ENCODE measurements at places on chromosomes 12 and 14.
A peak's percentile ranks its signal among the peaks of the same experiment; 100 is the strongest.

- H3K4me3 ChIP-seq = no peak overlapping the region
- no peaks in the 10 kb centered on the region for H3K36me3 ChIP-seq
- no peak overlapping the region for H3K27ac ChIP-seq
- no peak for DNase-seq
- H3K27me3 ChIP-seq = peaks cover 11% of the 10 kb centered on the region
Measured at GRCh38 chr14:65803885-65804284, 391.4 kb downstream of the FUT8 start.

GRCh38 chr14:87049950-87050349, 943.0 kb downstream of the GALC start:
- H3K27ac ChIP-seq = no peak overlapping the region
- H3K4me3 ChIP-seq = no peak overlapping the region
- no peak for DNase-seq
- no peaks in the 10 kb centered on the region for H3K27me3 ChIP-seq

- no peak for DNase-seq
- H3K36me3 ChIP-seq = no peaks in the 10 kb centered on the region
- H3K4me1 ChIP-seq = no peaks in the 10 kb centered on the region
- no peaks in the 10 kb centered on the region for H3K27me3 ChIP-seq
Measured at GRCh38 chr12:108363165-108363564, 24.1 kb upstream of the CMKLR1 start.

DNA sequence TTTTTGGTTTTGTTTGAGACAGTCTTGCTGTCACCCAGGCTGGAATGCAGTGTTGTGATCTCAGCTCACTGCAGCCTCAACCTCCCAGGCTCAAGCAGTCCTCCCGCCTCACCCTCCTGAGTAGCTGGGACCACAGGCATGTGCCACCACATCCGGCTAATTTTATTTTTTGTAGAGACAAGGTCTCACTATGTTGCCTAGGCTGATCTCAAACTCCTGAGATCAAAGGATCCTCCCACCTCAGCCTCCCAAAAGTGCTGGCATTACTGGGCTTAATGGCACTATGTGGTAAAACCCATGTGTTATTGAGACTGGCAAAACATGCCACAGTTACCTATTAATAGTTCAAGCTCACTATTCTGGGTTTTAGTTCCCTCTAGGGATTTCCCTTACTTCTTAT, 51.2 kb upstream of the KCNH3 start:
- no peaks in the 10 kb centered on the region for H3K27me3 ChIP-seq
- no peaks in the 10 kb centered on the region for H3K4me1 ChIP-seq
- peaks cover 3% of the 10 kb centered on the region for H3K36me3 ChIP-seq
- DNase-seq = no peak
- H3K4me3 ChIP-seq = no peak overlapping the region

DNA sequence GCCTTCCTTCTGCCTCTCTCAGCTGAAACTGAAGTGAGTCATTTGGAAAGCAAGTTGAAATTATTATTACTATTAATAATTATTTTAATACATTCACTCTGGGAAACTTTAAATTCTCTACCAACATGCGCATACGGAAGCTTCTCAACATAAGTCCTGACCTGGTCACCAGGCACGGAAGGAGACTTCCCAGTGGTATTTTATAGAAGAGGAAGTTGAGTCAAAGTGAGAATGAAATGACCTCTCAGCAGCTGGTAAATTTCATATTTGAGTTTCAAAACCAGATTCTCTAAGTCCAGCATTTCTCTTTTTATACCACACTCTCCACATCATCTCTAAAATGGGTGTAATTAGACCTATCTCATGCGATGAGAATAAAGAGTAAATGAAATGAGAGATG, 747.4 kb downstream of the VRK1 start:
- no peaks in the 10 kb centered on the region for H3K36me3 ChIP-seq
- no peak for DNase-seq
- no peaks in the 10 kb centered on the region for H3K27me3 ChIP-seq
- peaks cover 19% of the 10 kb centered on the region for H3K4me1 ChIP-seq
- no peak overlapping the region for H3K4me3 ChIP-seq
- H3K27ac ChIP-seq = no peak overlapping the region

DNA sequence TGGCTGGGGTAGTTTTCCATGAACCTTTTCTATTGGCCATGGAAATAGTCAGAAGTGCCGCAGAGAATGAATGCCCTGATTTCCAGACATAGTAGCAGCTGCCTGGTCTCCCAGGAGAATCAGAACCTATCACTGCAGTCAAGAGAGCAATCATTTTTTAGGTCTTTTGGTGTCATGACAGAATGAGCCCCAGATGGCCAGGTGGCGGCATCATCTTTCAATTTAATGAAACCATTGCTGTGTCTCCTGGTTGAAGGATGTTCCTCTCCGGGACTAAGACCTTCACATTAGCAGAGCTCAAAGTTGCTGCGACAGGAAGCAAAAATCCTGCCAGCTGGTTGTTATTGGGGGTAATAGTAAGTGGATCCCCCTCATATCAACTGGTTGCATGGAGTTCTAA, 18.8 kb downstream of the TNFAIP2 start:
- H3K27ac ChIP-seq = no peak overlapping the region
- no peaks in the 10 kb centered on the region for H3K36me3 ChIP-seq
- peaks cover 4% of the 10 kb centered on the region for H3K4me1 ChIP-seq
- H3K4me3 ChIP-seq = no peak overlapping the region
- peaks cover 7% of the 10 kb centered on the region for H3K27me3 ChIP-seq

DNA sequence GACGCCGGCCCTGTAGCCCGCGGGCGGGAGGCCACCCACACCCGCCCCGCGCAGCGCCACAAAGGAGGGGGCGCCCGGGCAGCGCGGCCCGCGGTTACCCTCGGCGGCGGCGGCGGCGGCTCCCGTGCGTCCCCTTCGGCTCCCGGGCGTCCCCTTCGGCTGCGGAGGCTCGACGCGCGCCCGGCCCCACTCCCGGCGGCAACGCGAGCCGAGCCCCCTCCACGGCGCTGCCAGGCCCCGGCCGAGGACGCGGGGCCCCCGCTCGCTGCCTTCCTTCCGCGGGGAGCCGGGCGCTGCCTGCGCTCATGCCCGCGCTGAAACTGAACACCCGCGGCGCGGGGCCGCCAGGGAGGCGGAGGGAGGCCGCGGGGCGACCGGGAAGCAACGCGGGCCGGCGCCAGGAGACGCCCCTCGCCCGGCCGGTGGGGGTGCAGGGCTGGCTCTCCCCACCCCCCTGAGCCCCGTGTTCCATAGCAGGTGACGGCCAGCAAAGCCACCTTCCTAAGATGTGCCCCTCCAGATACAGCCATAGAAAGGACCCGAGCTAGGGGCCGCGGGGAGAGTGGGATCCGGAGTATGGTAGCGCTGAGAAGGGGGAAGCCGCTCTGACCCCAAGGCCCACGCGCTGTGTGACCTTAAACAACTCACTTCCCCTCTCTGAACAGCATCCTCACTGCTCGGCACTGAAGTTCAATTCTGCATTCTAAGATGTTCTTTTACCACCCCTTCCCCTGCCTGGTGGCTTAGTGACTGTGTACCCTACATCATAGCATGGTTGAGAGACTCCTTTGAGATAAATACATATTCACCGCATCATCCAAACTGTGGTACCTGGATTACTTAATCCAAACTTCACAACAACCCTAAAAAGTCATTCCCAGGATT, 42.8 kb downstream of the KDM2B start:
- H3K4me1 ChIP-seq = peaks cover 37% of the 10 kb centered on the region
- H3K36me3 ChIP-seq = peaks cover 10% of the 10 kb centered on the region
- H3K27ac ChIP-seq = peak overlapping the region; percentile 79
- H3K4me3 ChIP-seq = peak overlapping the region; percentile 88
- H3K27me3 ChIP-seq = peaks cover 4% of the 10 kb centered on the region

GRCh38 chr12:6553051-6553868, 2.6 kb downstream of the IFFO1 start:
- DNase-seq = no peak
- H3K4me1 ChIP-seq = peaks cover 36% of the 10 kb centered on the region
- peak overlapping the region; percentile 64 for H3K4me3 ChIP-seq

- H3K36me3 ChIP-seq = peaks cover 45% of the 10 kb centered on the region
- no peaks in the 10 kb centered on the region for H3K4me1 ChIP-seq
- H3K27me3 ChIP-seq = no peaks in the 10 kb centered on the region
- H3K27ac ChIP-seq = no peak overlapping the region
- no peak for DNase-seq
Measured at GRCh38 chr14:102891556-102891955, 30.9 kb upstream of the AMN start.

GRCh38 chr12:101608301-101609133, 13.7 kb downstream of the MYBPC1 start:
- no peaks in the 10 kb centered on the region for H3K27me3 ChIP-seq
- no peaks in the 10 kb centered on the region for H3K36me3 ChIP-seq
- no peak overlapping the region for H3K27ac ChIP-seq
- no peaks in the 10 kb centered on the region for H3K4me1 ChIP-seq
- DNase-seq = no peak

DNA sequence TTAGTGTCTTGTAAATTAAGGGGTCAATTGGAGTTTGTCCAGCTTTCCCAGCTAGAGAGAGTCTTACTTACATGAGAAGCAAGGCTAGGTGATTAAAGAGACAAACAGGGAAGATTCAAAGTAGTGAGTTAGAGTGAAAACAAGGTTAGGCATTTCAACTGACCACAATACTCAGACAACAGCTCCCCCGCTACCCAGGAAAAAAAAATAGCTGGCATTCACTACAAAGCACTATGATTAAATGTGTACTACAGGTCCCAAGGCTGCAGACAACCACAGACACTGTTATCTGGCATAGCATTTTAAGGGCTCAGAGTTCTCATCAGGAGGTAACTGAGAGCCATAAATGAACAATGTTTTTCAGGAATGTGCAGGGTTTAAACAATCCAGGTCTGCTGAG, 680.9 kb downstream of the TMEM121 start:
- no peak for DNase-seq
- no peaks in the 10 kb centered on the region for H3K4me1 ChIP-seq
- no peak overlapping the region for H3K27ac ChIP-seq
- no peaks in the 10 kb centered on the region for H3K36me3 ChIP-seq
- H3K4me3 ChIP-seq = no peak overlapping the region

DNA sequence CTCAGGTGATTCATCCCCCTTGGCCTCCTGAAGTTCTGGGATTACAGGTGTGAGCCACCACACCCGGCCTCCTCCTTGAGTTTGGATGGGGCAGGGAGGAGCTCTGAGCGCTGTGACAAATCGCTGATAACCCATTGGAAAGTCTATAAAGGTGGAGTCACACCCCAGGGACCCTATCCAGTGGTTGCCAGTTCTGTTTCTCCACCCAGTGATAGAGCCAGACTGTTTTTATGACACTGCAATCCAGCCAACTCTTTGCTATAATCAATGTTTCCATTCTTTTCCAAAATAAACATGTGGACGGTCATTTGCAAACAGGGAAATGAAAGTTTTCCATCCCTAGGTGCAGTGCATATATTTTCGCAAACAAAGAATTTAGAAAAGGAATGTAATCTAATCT, 142.0 kb upstream of the PELI2 start:
- H3K4me3 ChIP-seq = no peak overlapping the region
- H3K27ac ChIP-seq = no peak overlapping the region
- H3K27me3 ChIP-seq = peaks cover 4% of the 10 kb centered on the region

DNA sequence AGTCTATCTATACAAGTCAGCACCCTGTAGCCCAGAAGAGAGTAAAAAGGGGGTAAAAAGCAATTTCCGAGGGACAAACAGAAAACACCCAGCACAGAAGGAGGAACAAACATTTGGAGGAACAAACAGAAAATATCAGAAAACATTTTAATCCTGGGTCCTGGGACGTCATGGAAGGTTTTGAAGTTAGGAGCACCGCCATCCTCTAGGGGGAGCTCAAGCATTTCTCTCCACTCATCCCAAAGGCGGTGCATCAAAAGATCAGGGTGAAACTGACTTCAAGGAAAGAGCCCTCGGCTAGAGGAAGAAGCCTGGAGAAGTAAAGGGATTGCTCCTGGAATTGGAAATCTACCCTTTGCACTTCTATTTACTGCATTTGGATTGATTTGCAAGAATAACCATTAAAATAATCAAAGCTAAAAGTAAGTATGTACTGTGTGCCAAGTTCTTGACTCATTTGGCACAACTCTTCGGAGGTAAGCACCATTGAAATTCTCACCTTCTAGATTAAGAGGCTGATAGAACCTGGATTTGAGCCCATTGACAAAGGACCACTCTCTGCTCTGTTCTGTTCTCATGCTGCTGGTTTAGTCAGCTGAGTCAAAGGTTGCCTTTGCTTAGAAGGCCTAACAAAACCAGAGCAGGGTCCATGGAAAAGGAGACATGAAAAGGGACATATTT, 17.2 kb upstream of the POC1B start:
- H3K36me3 ChIP-seq = no peaks in the 10 kb centered on the region
- DNase-seq = peak; percentile 43
- no peaks in the 10 kb centered on the region for H3K27me3 ChIP-seq
- H3K27ac ChIP-seq = no peak overlapping the region

DNA sequence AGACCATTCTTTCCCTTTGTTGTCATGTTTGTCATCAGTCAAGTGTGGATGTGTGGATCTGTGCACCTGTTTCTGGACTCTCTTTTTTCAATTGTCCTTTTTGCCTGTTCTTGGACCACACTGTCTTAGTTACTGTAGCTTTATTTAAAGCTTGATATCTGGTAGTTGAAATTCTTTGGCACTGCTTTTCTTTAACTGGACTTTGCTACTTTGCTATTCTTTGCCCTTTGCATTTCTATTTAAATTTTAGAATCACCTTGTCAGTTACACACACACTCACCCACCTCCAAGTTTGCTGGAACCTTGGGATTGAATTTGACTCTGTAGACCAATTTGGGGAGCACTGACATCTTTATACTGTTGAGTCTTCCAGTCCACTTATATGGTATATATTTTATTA, 61.5 kb downstream of the VRK1 start:
- DNase-seq = no peak
- H3K27me3 ChIP-seq = no peaks in the 10 kb centered on the region
- H3K4me1 ChIP-seq = no peaks in the 10 kb centered on the region
- peaks cover 8% of the 10 kb centered on the region for H3K36me3 ChIP-seq
- H3K27ac ChIP-seq = no peak overlapping the region

- H3K27ac ChIP-seq = no peak overlapping the region
- no peak for DNase-seq
- peaks cover 3% of the 10 kb centered on the region for H3K27me3 ChIP-seq
Measured at GRCh38 chr14:34359420-34360117, 102.5 kb downstream of the SPTSSA start.

- no peak for DNase-seq
- no peak overlapping the region for H3K4me3 ChIP-seq
- no peaks in the 10 kb centered on the region for H3K36me3 ChIP-seq
- no peak overlapping the region for H3K27ac ChIP-seq
- H3K4me1 ChIP-seq = no peaks in the 10 kb centered on the region
- H3K27me3 ChIP-seq = no peaks in the 10 kb centered on the region
Measured at GRCh38 chr12:82383930-82384552, 25.7 kb downstream of the METTL25 start.

- no peak for DNase-seq
- peaks cover 4% of the 10 kb centered on the region for H3K27me3 ChIP-seq
- no peaks in the 10 kb centered on the region for H3K36me3 ChIP-seq
- H3K4me3 ChIP-seq = no peak overlapping the region
- no peaks in the 10 kb centered on the region for H3K4me1 ChIP-seq
- no peak overlapping the region for H3K27ac ChIP-seq
Measured at GRCh38 chr12:3511760-3512159, 20.8 kb downstream of the PRMT8 start.
